Posterior vena cava (tissue), 2 donors: ENCODE measurements at places on chromosomes 12 and 14. TPM values are rescaled to one million over a fixed set of nuclear protein-coding genes. Genes with fewer than 3 reads are reported as not detected.
A peak's percentile ranks its signal among the peaks of the same experiment; 100 is the strongest.

- no peak for DNase-seq
These were observed 1.2 kb upstream of the WSB2 start for GRCh38 chr12:118061873-118062843.

GRCh38 chr12:62640910-62641448, 174.4 kb downstream of the MON2 start:
- DNase-seq, result no peak

DNA sequence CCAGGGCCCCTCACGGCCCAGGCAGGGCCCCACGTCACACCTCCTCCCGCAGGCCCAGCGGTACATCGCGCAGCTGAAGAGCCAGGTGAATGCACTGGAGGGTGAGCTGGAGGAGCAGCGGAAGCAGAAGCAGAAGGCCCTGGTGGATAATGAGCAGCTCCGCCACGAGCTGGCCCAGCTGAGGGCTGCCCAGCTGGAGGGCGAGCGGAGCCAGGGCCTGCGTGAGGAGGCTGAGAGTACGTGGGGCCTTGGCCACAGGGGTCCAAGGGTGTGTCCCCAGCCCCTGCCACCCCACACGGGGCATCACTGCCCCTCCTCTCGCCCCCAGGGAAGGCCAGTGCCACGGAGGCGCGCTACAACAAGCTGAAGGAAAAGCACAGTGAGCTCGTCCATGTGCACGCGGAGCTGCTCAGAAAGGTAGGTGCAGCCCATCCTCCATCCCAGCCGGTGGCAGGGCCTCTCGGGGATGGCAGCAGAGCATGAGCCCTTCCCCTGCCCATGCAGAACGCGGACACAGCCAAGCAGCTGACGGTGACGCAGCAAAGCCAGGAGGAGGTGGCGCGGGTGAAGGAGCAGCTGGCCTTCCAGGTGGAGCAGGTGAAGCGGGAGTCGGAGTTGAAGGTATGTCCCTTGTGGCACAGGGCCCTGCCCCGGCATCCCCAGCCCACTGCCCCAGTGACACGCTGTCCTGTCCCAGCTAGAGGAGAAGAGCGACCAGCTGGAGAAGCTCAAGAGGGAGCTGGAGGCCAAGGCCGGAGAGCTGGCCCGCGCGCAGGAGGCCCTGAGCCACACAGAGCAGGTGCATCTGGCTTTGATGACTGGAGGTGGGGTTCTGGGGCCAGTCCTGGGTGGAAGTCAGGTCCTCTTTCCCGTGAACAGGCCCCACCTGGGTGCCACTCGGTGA, 20.9 kb downstream of the HIP1R start:
- no peak for DNase-seq

DNA sequence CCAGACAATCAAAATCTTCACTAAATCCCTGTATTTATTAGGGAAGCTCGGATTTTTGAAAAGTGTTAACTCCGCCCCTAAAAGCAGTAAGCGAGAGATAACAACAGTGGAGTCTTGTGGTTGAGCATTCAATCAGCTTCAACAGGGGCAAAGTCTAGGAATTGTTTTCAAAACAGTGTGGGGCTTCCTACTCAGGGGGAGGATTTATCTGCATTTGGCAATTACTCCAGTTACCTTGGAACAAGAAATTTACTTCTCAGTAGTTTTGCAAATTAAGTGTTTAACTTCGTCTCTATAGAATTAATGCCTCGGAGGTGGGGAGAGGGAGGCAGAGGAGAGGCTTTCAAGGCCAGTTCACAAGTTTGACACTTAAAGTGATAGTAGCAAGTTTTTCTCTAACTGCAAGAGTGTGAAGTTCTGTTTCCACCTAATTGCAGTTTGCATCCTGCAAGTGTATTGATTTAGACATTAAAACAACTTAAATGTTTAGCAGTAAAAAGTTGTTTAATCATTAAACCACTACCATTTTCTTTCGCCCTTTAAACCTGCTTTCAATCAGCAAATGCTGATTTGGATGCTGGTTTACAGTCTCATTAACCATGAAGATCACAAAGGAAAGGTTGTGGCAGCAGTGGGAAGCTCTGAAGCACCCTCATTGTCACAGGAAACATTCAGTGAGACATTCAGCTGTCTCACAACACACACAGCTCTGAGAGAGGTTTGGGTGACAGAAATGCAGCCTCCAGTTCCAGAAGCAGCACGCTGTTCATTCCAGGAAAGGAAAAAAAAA, 102.0 kb downstream of the HMGA2 start:
- no peak for DNase-seq

DNA sequence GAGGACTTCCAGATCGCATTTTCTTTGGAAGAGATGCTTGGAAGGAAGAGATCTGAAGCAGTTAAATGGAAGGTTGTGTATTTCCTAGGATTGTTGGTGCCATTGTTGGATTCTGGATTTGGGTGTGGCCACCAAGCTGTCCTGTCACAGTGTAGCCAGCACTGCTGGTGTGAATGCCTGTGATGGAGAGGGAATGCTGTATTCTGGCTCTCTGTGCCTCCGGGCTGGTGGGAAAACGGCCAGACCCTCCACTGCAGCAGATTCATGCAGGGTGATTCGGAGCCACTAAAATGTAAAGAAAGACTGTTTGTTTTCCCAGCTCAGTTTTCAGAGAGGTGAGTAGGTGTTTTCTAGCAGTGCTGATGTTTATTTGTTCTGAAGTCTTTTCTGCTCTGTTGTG, 30.7 kb upstream of the MANSC4 start:
- DNase-seq, result no peak

GRCh38 chr12:49903700-49904423, at the start of gene FAIM2:
Gene FAIM2, minus strand, starts transcription at chr12:49903900. Its CDS starts 108 bp downstream, at chr12:49903792.
- DNase-seq, result peak; percentile 88

DNA sequence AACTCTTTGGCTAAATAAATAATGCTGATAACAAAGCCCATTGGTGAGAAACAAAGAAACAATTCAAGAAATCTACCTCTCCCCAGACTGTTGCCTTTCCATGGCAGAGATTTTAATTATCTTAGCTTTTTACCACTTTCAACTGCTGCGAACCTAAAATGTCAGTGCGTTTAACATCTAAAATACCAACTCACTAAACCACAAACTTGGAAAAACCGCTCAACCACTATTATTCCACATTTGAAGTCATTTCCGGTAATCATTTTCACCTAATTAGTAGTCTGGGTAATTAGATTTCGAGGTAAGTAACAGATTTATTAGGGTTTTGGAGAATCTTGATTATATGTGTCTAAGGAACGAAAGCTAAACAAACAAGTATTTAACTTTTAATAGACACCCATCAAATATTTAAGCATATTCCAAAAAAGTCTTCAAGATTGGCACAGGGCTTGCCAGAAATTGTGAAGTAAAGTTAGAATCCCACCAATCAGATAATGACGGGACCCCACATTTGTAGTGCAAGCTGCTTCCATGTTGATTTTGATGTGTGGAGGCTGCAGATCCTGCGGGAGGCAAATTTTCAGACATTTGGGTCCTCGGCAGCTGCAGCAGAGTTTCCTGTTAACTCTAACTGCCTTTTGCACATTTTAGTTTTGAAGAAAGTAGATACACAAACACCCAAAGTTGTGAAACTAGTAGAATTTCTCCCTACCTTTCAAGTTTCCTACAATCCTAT, 4.1 kb downstream of the OTX2 start:
- no peak for DNase-seq

GRCh38 chr14:100780246-100780645, 45.7 kb upstream of the MEG3 start:
- peak; percentile 49 for DNase-seq

GRCh38 chr12:123867141-123867540, 105.0 kb downstream of the DNAH10 start:
- no peak for DNase-seq

DNA sequence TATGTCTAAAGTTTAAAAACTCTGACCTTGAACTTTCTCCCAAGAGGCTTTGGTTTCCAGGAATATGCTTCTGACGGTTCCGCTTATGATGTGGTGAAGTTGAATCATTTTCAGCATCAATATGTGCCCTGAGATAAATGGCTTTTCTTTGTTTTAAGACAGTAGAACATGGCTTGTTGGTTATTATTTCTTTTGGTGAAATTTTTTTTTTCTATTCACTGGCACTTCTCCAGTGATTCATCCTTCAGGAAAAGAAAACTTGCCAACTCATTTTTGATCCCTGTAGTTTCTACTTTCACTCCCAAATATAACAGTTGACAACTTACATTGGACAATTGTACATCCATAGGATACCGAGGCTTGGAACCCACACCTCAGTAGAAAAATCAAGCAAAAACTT, 1301.2 kb upstream of the FLRT2 start:
- DNase-seq, result no peak

Gene LRP1-AS
- total RNA-seq, result not detected

- DNase-seq, result no peak
These were observed 41.3 kb downstream of the IFNG start for GRCh38 chr12:68118096-68118755.

Gene DCAF5
- total RNA-seq, result 50.0 TPM

- DNase-seq, result no peak
These were observed 178.5 kb upstream of the OR4E1 start for GRCh38 chr14:21852061-21852664.

- DNase-seq, result no peak
These were observed 20.2 kb upstream of the OASL start for GRCh38 chr12:121059031-121059898.

DNA sequence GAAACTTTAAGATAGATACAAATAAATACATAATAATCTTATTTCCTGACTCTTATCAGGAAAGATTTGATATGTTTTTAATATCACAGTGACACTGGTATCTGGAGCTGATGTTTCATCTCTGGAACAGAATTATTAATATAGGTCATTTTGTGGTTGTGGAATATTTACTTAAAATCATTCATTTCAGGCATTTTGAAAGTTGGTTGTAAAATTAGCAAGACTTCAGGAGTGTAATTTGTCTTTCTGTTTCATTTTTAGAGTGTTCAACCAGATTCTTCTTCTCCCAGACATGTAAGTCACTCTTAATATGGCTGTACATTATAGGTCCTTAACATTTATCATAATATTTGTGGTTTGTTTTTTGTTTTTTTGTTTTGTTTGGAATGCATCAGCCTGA, 115.7 kb downstream of the PCNX1 start:
- DNase-seq, result no peak

Gene PCED1B
- total RNA-seq, result 7.2 TPM

GRCh38 chr14:76644855-76645518, 116.3 kb upstream of the VASH1 start:
- no peak for DNase-seq

- no peak for DNase-seq
These were observed 311.0 kb downstream of the GRIN2B start for GRCh38 chr12:13670285-13670866.

GRCh38 chr14:104434214-104435076, 145.1 kb upstream of the C14orf180 start:
- peak; percentile 73 for DNase-seq

DNA sequence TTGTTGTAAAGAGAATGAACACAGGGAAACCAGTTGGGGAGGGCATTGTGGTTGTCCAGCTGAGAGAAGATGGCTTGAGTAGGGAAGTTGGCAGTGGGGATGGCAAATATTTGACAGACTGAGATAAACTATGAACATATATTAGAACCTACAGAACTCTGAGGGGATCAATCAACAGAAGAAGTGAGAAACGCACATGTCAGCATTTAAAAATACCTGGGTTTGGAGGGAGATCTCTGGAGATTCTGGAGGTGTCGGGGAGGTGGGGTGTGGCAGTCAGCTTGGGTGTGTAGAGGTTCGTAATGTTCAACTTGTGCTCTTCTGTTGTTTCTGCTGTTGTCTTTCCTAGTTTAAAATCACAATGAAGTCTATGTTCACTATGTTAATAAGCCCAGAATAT, 517.8 kb downstream of the AACS start:
- DNase-seq, result no peak
